Left lobe of liver (tissue), 2 donors: ENCODE measurements at places on chromosomes 6 and 20. TPM values are rescaled to one million over a fixed set of nuclear protein-coding genes. Genes with fewer than 3 reads are reported as not detected.

PRL gene
- not detected for total RNA-seq

ULBP2 gene
- 0.18 TPM for total RNA-seq

CCM2L gene
- 1.5 TPM for total RNA-seq

PTK6 gene
- total RNA-seq: 12.0 TPM

GLP1R gene
- total RNA-seq: not detected

SH3BGRL2 gene
- 30.3 TPM for total RNA-seq

MEI4 gene
- total RNA-seq: 0.10 TPM

RCAN2 gene
- total RNA-seq: 1.2 TPM

MAP7 gene
- 18.1 TPM for total RNA-seq

IER3 gene
- 5.8 TPM for total RNA-seq

FAXC gene
- total RNA-seq: 0.03 TPM

OXT gene
- total RNA-seq: 8.4 TPM

SLC32A1 gene
- total RNA-seq: not detected

RAET1G gene
- not detected for total RNA-seq

OR2J2 gene
- total RNA-seq: not detected

BTN1A1 gene
- not detected for total RNA-seq

KIAA0408 gene
- total RNA-seq: 0.13 TPM

MYMX gene
- not detected for total RNA-seq

SESN1 gene
- 10.5 TPM for total RNA-seq

PLEKHG1 gene
- total RNA-seq: 8.0 TPM

SENP6 gene
- 23.9 TPM for total RNA-seq

MCCD1 gene
- total RNA-seq: not detected

THEMIS gene
- 0.13 TPM for total RNA-seq

APOBEC2 gene
- not detected for total RNA-seq

ADAT2 gene
- total RNA-seq: 4.6 TPM

RIPOR3 gene
- 20.1 TPM for total RNA-seq

TFAP2D gene
- total RNA-seq: not detected

SPDEF gene
- total RNA-seq: 0.15 TPM

NRSN2 gene
- 3.1 TPM for total RNA-seq

FAM120B gene
- 11.6 TPM for total RNA-seq
